C1 segment of cervical spinal cord (tissue), 14 donors: ENCODE measurements at places on chromosomes 1 and 21.

- no peak for DNase-seq
These were observed 92.5 kb downstream of the RIPK4 start for GRCh38 chr21:41674402-41674801.

- DNase-seq = no peak
These were observed 536 bp downstream of the HMGCL start for GRCh38 chr1:23824711-23825075.

DNA sequence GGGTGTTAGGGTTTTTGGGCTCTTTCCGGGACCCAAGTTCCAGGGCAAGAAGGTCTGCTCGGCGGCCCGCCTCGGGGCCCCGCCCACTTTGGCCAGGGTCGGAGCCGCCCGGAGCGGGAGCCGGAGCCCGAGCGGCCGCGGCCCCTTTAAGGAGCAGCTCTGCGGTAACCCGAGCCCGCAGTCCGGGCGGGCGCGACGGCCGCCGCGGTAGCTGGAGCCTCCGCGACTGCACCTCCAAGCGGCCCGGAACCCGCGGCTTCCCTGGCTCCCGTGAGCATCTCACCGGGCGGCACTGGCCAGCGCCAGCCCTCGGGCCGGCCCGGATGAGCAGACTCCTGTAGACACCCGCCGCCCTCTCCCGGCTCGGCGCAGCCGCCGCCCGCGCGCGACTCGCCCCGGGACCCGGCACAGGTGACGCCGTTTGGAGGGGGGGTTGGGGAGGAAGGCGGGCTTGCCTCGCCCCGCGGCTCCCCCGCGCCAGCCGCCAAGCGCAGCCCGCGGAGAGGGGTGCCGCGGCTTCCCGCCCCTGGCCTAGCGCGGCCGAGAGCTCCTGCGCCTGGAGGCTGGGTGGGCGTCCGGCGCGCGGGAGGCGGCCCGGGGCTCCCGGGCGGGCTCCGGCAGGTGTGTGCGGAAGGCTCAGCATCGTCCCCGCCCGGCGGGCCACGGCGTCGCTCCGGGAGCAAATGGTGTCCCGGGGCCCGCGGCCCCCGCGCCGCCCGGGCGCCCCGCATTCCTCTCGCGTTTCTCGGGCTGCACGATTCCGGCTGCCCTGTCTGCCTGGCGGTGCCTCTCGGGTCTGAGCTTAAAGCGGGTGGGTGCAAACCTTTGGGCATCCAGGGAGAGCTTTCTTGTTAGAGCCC is at the start of gene TLCD4:
Gene TLCD4 (plus strand): TSS at position 149 of the 860 bp plus-strand sequence. CDS start 26,547 bp downstream, outside the sequence.
- DNase-seq = peak; percentile 65

DNA sequence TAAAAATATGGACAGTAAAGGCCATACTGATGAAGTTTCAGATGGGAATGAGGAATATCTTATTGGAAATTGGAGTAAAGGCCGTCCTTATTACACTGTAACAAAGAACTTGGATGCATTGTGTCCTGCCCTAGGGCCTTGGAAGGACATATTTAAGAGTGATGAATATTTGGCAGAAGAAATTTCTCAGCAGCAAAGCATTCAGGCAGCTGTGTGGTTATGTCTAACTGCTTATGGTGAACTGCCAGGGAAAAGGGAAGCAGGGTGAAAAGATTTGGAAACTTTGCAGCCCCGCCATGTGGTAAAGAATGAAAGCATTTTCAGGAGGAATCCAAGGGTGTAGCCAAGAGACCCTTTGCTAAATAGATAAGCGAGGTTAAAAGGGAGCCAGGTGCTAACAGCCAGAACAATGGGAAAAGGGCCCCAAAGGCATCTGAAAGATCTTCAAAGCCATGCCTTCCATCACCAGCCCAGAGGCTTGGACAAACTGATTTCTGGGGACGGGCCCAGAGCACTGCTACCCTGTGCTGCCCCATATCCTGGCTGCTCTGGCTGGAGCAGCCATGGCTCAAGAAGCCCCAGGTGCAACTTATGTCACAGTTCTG is 200.0 kb downstream of the PTPRU start:
- DNase-seq = no peak

GRCh38 chr1:1946540-1946939 is 27.5 kb upstream of the TMEM52 start:
- peak; percentile 3 for DNase-seq

DNA sequence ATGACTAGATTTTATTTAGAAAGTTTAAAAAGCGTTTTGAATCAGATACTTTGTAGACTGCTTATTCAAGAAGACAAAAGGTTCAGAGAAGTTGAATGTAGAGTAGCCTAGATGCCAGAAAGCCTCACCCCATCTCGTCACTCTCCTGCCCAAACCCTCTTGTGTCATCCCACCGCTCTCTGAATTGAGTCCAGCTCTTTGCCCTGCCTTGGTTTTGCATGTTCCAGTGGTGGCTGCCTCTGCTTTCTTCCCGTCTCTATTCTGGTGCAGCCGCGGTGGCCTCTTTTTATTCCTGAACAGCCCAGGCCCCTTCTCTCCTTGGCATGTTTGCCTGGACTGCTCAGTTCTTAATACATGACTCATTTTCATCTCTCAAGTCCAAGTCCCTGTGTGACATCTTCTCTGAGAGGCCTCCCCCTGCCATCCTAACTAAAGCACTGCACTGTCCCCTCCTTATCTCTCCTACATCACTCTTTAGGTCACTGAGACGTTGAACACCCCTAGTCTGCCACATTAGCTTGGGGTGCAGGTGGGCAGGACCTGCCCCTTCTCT is 22.9 kb downstream of the PRDM2 start:
- DNase-seq = no peak

DNA sequence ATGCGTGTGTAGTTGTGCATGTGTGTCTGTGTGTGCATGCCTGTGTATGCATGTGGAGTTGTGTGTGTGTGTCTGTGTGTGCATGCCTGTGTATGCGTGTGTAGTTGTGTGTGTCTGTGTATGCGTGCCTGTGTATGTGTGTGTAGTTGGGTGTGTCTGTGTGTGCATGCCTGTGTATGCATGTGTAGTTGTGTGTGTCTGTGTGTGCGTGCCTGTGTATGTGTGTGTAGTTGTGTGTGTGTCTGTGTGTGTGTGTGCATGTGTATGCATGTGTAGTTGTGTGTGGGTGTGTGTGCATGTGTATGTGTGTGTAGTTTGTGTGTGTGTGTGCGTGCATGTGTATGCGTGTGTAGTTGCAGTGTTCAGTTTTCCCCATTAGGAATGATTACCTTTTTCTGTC is 162.0 kb downstream of the URB2 start:
- DNase-seq = no peak

- no peak for DNase-seq
These were observed 63.7 kb upstream of the WNT4 start for GRCh38 chr1:22206551-22207125.

DNA sequence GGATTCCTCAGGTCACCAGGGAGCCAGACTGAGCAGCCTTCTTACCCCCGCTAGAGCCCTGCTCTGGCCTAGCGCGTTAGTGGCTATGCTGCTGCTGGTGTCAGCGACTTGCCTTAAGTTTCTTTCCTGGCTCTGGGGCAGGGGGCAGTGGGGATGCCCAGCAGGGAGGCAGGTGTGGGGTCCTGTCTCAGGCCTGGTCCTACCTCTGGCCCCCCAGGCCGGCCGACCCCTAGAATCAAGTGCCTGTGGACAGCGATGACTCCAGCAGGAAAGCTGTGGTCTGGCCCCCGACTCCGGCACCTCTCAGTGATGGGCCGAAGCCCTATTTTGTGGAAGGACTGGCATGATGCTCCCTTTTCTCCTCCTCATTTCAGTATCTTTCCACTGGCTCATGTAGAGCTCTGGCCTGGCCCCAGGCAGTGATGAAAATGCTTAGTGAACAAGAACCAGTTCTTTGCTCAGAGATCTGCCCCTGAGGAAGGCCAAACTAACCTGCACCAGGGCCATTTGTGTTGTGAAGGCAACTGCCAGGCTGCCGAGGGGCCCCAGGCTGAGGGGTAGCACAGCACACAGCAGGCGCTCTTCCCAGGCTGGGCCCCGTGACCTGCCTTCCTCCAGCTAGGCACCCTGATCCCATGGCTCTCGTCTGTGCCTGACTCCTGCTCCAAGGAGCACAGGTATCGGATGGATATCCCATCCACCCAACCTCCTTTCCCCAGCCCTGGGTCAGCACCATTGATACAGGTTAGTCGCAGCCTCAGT is 23.7 kb downstream of the MRPL37 start:
- no peak for DNase-seq

- no peak for DNase-seq
These were observed 174.6 kb downstream of the PLA2G4A start for GRCh38 chr1:187003353-187003752.

- DNase-seq = no peak
These were observed 72.1 kb downstream of the LMX1A start for GRCh38 chr1:165284454-165284853.

GRCh38 chr1:230327892-230328284 is 98.2 kb downstream of the PGBD5 start:
- no peak for DNase-seq

GRCh38 chr1:89444791-89445190 is 79.8 kb upstream of the LRRC8B start:
- DNase-seq = no peak

DNA sequence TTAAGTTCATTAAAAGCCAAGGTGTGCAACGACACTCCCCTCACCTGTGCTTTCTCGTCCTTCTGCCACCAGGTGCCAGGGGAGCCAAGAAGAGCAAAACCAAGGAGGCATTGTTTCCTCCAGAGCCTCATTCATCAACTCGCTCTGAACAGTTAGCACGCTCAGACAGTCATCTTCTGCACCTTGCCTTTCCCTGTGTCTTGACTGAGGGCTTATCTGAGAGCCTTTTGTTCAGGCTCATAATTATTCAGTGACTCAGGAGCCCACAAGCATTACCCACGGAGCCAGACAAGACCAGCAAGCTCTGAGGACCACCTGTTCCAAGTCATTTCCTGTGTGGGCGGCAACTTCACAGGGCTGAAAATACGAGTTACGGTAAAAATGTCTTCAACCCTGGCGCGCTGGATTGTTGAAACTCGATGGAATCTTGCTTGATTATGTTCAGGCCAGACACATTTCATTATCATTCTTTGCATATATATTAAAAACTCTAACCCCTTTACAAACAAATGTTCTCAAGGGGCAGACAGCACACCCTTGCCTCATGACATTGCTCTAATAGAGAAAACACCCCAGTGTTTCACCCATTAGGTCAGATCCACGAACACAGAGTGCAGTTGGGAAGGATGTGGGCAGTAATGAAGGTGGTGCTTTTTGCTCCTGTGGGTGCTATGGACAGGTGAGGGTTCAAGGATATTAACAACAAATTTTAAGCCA is 89.7 kb upstream of the RUNX1 start:
- no peak for DNase-seq

- no peak for DNase-seq
These were observed 1.8 kb downstream of the ARPC5 start for GRCh38 chr1:183633676-183634343.

DNA sequence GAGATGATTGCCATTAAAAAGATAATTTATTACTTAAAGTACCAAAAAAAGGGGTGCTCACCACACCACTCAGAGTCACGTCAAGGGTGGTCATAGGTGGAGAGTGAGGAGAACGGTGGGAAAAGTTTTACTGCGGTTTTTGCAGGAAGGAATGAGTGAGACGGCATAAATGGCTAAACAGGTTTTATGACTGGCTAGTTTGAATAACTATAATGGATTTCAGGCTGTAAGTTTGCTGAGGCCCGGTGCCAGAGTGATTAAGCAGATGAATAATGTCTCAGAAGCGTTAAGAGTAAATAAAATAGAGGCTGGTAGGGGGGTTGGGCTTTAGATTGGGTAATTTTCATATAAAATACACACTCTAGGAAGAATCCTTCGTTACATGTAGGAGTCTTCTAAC is 1337.8 kb downstream of the AMY1C start:
- DNase-seq = no peak

- no peak for DNase-seq
These were observed 1.1 kb downstream of the IGSF3 start for GRCh38 chr1:116666187-116667077.

GRCh38 chr1:226884116-226884625 is 13.8 kb downstream of the PSEN2 start:
- no peak for DNase-seq

GRCh38 chr1:71792264-71792663 is 490.1 kb downstream of the NEGR1 start:
- DNase-seq = no peak

- DNase-seq = no peak
These were observed 51.2 kb downstream of the DIP2A start for GRCh38 chr21:46509741-46510502.

DNA sequence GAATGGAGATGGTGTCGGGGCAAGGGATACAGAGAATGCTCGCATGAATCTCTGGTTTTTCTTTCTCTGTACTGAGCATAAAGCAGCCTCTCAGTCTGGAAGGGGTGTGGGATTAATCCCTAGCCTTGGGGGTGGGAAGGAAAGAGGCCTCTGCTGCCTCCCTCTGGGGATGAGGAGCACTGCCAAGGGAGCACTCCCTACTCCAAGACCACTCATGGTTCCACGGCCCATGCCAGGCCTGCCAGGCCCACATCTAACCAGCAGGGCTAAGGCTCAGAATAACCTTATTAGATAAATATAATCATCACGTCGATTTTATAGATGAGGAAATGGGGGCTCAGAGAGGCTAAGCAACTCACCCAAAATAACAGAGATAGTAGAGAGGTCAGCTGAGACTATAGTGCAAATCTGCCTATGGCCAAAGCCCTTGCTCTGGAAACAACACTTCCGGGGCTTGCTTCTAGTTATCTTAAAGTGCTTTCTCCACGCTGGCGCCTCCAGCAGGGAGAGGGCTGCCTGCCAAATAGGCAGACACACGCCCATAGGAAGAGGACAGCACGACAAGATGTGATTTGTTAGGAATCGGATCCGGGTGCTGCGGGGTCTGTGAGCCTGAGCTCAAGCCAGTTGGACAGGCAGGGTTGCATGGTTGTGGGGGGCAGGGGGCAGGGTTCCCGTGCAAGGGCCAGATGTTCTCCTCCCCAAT is 522 bp downstream of the TEX35 start:
- DNase-seq = no peak

- DNase-seq = no peak
These were observed 7.8 kb upstream of the CD58 start for GRCh38 chr1:116578581-116578980.

- no peak for DNase-seq
These were observed 249.5 kb upstream of the POU3F1 start for GRCh38 chr1:38296047-38296446.

DNA sequence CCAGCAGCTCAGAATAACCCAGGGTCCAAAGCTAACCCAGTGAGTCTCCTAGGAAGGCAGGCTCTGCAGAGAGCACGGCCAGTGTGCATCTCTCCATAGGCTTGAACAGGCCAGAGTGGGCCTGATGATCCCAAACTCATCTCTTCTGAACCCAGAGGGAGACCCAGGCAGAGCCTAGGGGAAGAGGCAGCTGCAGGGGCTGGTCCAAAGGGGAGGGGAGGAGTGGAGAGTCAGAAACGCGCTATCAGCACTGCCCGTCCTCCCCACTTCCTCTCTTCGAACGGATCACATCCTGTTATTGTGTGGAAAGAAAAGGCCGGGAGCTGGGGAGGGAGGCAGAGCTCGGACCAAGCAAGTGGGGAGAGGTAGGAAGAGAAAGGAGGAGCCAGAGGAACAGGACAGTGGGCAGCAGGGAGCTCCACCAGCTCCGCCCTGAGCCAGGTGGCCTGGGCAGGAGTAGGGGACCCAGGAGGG is 20.2 kb downstream of the TAL1 start:
- DNase-seq = no peak
